ENCODE measurements at places on chromosomes 13 and 19. TPM values are rescaled to one million over a fixed set of nuclear protein-coding genes. Genes with fewer than 3 reads are reported as not detected.

The ELSPBP1 gene
- not detected for total RNA-seq

The KRTDAP gene
- not detected for total RNA-seq

The CLC gene
- total RNA-seq: 4.0 TPM

The RPL18 gene
- total RNA-seq: 2,095 TPM

The KATNAL1 gene
- total RNA-seq: 16.8 TPM

The ZNF296 gene
- total RNA-seq: 3.6 TPM

The LHFPL6 gene
- total RNA-seq: 3.0 TPM

The ZSCAN18 gene
- total RNA-seq: 15.7 TPM

The MEF2B gene
- 4.3 TPM for total RNA-seq

The CAB39L gene
- total RNA-seq: 6.3 TPM

The WDR87 gene
- not detected for total RNA-seq

The UHRF1 gene
- total RNA-seq: 119 TPM

The SLC25A41 gene
- not detected for total RNA-seq

The CEACAM4 gene
- total RNA-seq: not detected

The ARL11 gene
- 0.34 TPM for total RNA-seq

The SIGLEC5 gene
- not detected for total RNA-seq

The SBK2 gene
- total RNA-seq: not detected

The ZNF285 gene
- total RNA-seq: 0.22 TPM

The IGFL2 gene
- not detected for total RNA-seq
